ENCODE measurements at places on chromosomes 6 and 20. TPM values are rescaled to one million over a fixed set of nuclear protein-coding genes. Genes with fewer than 3 reads are reported as not detected.

CNKSR3 gene
- total RNA-seq: 2.7 TPM

LY6G6D gene
- not detected for total RNA-seq

GLP1R gene
- total RNA-seq: under 0.01 TPM

PDYN gene
- not detected for total RNA-seq

RAET1G gene
- not detected for total RNA-seq

TFAP2D gene
- not detected for total RNA-seq

HLA-DQB2 gene
- not detected for total RNA-seq

PRR18 gene
- total RNA-seq: not detected
